ENCODE measurements at places on chromosomes 2 and 18. TPM values are rescaled to one million over a fixed set of nuclear protein-coding genes. Genes with fewer than 3 reads are reported as not detected.

The GKN1 gene
- not detected for total RNA-seq

The CWC22 gene
- total RNA-seq: 17.4 TPM

The PSMG2 gene
- 67.9 TPM for total RNA-seq

The RABL2A gene
- total RNA-seq: 7.3 TPM

The ANKRD30B gene
- total RNA-seq: not detected

The CACNB4 gene
- not detected for total RNA-seq

The THSD7B gene
- not detected for total RNA-seq

The MYOM1 gene
- total RNA-seq: 0.12 TPM

The REL gene
- 13.6 TPM for total RNA-seq

The VSNL1 gene
- 15.7 TPM for total RNA-seq
